ENCODE measurements at places on chromosomes 7 and 10.

DNA sequence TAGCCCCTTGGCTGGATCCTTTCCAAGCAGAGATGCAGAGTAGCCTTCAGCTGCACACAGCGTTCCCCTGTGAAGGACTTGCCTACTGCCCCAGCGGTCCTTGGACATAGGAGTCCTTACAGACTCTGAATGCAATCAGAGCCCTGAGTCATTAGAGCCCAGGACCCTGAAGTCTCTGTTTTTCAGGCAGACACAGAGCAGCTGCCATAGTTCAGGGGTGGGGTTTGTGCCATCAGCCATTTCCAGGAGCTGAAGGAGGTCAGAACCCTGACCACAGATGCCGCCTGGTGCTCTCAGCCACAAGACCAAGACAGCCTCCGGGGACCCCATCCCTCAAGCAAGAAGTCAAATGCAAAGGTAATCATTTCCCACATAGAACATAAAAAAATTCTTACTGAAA lies 32.8 kb upstream of the WDFY4 start:
- peak; percentile 9 for DNase-seq

DNA sequence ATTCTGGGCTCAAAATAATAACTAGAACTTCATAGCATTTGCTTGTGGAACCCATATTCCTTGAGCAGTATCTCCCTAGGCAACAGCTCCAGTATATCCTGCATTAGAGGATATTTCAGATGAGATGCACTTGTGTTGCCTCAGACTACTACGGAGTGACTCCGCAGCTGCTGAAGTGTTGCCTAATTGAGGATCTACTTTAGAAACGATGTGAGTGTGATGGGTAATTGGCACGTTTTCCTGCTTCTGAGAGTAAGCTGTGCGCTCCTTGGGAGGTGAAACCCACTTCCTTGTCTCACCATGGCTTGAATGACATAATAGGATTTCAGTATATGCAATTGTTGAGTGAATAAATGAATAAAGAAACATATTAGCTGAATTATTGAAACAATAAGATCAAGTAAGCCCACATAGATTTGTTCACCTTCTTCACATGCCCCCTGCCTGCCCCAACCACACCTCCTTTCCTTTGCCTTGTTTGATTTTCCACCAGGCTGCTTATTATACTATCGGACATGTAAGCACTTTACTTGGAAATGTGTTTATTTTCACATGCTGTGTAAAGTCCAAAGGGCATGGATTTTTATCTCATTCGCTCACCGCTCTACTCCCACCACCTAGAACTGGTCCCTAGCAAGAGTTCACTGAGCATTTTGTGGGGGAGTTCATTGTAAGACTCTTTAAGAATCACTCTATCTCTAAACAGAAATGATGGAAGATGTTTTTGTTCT lies 303.8 kb downstream of the KCNMA1 start:
- DNase-seq, result no peak

GRCh38 chr10:5478694-5479305 lies 20.6 kb downstream of the CALML5 start:
- DNase-seq, result no peak

DNA sequence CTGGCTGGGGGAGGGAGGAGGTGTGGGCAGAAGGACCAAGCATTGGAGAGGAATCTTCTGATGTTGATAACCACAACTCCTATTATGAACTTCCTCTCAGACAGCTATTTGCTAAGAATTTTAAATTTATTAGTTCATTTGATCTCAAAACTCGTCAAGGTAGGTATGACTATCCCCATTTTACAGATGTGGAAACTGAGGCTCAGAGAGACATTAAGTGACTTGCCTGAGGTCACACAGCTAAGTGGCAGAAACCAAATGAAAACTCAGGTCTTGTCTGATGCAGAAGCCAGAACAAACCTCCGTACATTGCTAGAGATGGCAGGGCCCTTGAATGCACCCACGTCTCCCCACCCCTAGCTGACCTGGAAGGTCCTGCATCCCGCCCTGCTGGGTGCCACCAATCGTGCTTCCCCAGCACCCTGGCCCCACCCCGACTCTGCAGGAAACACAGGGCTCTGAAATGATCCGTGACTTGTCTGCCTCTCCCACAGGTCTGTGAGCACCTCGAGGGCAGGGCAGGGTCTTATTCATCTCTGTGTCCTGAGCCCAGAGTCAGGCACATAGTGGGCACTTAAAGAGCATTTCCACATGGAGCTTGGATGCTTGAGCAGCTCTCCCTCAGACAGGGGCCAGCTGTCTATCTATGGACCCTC lies 5.6 kb upstream of the PALD1 start:
- DNase-seq, result no peak

GRCh38 chr7:78020136-78020873 lies 221.7 kb downstream of the PHTF2 start:
- DNase-seq, result peak; percentile 88

Measured in hematopoietic multipotent progenitor cell treated with erythropoietin and hydrocortisone succinate and interleukin-3 and kit ligand, for 4 days (in vitro differentiated cells).